ENCODE measurements at places on chromosomes 13 and 19.

DNA sequence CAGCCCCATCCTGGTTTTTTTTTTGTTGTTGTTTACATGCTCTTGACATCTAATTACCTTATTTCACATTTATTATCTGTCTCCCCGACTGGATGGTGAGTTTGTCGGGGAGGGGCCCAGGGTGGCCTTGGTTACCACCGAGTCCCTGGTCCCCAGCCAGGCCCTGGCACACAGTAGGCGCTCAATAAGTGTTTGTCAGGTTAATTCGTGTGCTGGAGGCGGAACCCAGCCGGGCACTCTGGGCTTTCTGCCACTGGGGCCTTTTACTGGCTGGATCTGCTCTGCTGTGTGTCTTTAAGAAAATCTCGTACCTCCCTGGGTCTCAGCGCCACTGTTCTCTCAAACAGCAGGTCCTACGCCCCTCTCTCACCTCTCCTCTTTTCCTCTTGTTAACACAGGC, 4.6 kb downstream of the NRTN start:
- no peak for DNase-seq

GRCh38 chr19:14475251-14476073, at the start of gene PTGER1:
TSS of gene PTGER1 (minus strand) at chr19:14475354. CDS start at chr19:14474320, 1,034 bp downstream.
- peak; percentile 58 for DNase-seq

- no peak for DNase-seq
These were observed 189.6 kb upstream of the CSNK1A1L start for GRCh38 chr13:37295071-37295470.

DNA sequence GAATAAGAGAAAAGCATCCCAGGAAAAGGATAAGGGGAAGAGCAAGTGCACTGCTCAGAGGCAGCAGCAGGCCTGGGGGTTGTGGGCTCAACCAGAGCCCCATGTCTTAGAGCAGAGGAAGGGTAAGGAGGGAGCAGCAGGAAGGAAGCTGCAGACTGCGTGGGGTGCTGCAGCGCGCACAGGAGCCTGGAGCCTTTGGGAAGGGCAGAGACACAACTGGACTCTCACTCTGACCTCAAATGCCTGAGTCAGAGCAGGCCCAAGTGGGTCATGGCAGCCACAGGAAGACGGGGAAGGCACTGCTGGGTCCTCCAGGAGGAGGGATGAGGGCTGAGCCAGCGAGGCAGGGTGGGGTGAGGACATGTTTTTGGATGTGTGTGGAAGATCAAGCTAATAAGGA, 31.6 kb downstream of the SIGLEC7 start:
- DNase-seq: no peak

DNA sequence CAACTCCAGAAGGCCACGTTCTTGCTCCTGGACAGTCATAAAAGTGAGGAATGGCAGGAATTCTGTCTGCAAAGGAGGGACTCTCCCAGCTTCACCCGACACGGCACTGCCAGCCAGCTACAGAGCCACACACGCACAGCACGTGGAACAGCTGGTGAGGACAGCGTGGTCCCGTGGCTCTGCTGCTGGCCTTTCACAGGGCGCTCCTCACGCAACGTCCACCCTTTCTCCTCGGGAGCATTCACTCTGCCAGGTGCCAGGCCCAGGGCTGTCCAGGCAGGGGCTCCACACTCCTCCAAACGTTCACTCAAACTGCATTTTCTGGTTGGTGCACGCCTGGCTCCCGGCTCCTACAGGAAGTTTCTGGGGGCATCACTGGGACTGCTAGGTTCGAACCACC, 14.4 kb downstream of the GRTP1 start:
- no peak for DNase-seq

All from retina (tissue), 1 donor.